ENCODE measurements at places on chromosomes 5 and 9.

- DNase-seq = no peak
Measured at GRCh38 chr5:164376843-164377242, 871.4 kb downstream of the MAT2B start.

- DNase-seq = no peak
Measured at GRCh38 chr5:40428126-40428525, 251.6 kb upstream of the PTGER4 start.

DNA sequence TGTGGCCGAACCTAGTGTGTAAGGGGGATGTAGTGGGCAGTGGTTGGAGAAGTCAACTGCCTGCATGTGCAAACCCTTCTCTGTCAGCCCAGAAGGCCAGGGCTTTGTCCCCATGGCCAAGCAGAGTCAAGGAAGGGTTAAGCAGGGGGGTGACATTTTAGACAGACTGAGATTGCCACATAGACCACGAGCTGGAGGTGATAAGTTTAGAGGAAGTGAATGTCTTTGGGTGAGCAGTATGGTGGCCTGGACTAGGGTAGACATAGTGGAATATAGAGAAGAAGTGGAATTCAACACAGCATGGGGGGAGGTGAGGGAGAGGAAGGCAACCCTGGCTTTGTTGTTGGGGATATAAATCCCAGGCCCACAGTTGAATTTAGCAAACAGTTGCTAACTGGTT, 38.7 kb upstream of the CDKN2AIPNL start:
- DNase-seq = no peak

- no peak for DNase-seq
Measured at GRCh38 chr5:36344899-36345298, 43.2 kb upstream of the RANBP3L start.

GRCh38 chr5:106397700-106398099, 1273.0 kb downstream of the EFNA5 start:
- DNase-seq = no peak

DNA sequence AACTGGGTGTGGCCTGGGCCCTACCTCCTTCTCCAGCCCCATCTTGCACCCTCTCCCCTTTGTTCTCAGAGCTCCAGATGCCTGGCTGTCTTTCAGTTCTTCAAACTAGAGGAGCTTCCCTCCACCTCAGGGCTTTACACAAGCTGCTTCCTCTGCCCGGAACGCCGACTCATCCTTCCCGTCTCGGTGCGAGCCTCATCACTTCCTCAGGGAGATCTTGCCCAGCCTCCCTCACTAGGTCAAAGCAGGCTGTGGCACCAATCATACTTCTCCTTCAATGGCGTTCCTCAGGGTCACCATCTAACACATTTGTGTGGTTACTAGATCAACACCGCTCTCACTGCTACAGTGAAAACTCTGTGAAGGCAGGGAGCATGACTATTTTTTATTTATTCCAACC, 56.2 kb upstream of the ZSWIM6 start:
- DNase-seq = no peak

- no peak for DNase-seq
Measured at GRCh38 chr5:144659634-144660227, 489.1 kb downstream of the KCTD16 start.

DNA sequence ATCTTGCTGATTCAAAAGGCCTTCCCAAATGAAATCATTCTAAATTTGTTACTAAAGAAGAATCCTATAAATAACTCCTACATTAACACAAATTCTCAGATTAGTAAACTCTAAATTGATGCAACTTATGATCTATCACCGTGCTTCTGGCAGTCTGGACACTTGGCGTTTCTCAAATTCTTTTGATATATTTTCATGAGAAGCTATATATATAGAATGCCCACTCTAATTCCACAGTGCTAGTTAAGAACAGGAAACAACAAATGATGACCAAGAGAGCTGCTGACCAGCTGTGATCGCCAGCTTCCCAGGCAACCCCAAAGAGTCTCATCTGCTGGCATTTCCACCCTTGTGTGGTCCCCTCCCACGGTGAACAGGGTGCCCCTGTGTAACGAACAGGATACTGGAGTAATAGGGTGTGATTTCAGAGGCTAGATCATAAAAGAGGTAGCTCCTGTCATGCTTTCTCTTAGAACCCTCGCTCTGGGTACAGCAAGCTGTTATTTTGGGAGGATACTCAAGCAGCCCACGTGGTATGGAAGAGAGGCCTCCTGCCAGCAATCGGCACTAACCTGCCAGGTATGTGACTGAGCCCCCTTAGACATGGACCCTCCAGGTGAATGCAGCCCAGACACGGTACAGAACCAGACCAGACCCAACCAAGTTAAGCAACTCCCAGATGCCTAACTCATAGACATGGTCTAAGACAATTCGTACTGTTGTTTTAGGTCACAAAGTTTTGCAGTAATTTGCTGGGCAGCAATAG, 64.7 kb downstream of the CDC14B start:
- no peak for DNase-seq

DNA sequence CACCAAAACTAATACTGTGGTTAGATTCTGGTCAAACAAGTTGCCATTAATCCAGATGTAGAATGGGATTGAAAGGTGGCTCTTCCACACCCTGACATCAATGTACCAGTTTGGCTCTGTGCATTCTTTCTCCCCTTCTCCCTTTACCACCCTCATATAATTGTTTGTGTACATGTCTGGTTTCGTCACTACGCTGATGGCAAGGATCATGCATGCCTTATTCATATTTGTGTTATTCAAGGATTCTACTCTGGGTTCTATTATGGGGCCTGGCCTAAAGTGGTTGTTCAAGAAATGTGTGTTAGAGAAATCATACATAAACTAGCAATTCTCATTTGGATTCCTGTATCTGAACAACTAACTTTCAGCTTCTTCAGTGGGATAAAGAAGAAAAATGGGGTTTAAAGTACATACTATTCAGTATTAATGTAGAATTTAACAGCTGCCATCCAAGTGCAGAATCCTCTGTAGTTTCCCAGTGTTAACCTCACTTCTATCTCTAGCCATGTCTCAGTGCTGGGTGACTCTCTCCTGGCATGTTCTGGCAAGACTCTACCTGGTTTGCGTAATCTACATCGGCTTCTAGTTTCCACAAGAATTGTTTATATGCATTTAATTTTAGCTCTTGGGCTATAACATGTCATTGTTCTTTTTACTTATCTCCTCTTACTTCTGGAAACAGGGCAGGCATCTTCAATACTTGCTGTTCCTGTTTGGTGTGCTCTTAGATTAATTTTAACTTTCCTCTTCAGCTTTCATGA, 27.9 kb upstream of the CDKN2B start:
- no peak for DNase-seq

GRCh38 chr9:7979611-7980010, 180.0 kb upstream of the DMAC1 start:
- no peak for DNase-seq

- no peak for DNase-seq
Measured at GRCh38 chr9:14741369-14741768, 18.8 kb upstream of the CER1 start.

- DNase-seq = no peak
Measured at GRCh38 chr9:131668057-131668438, 71.8 kb downstream of the RAPGEF1 start.

DNA sequence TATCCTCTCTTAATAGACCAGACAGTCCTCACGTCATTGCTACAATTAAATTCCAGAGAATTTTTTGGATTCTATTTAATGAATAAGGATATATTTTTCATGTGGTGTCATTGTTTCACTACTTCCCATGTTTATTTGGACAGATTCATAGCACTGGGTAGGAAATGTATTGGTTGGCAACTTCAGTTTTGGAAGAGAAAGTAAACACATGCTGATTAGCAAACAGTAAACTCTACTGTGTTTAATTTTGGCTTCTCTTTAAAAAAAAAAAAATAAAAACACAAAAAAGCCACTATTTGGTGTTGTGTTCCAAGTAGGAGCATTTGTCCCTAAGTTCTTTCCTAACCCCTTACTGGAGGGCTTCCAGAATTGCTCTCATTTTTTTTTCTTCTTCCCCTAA, 77.3 kb downstream of the NFIB start:
- DNase-seq = no peak

DNA sequence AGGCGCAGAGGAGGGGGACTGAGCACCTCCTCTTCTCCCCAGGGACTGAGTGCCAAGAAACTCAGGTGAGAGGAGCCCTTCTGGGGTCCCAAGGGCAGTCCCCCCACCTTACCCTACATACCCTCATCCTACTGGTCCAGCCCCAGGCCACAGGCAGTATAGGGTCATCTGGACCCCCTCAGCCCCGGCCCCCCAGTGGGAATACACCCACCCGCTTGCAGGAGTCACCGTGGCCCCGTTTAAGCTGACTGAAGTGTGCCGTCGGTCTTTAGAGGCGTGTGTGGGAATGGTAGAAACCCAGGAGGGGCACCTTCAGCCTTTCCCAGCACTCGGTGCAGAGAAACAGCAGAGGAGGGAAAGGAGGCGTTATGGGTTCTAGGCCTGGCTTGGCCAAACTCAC, 30.8 kb downstream of the COL15A1 start:
- DNase-seq = no peak

- DNase-seq = peak; percentile 45
Measured at GRCh38 chr9:130701059-130702022, 7.8 kb downstream of the EXOSC2 start.

- no peak for DNase-seq
Measured at GRCh38 chr5:151618907-151619306, 27.8 kb upstream of the FAT2 start.

- no peak for DNase-seq
Measured at GRCh38 chr5:82599030-82599429, 320.9 kb upstream of the RPS23 start.

DNA sequence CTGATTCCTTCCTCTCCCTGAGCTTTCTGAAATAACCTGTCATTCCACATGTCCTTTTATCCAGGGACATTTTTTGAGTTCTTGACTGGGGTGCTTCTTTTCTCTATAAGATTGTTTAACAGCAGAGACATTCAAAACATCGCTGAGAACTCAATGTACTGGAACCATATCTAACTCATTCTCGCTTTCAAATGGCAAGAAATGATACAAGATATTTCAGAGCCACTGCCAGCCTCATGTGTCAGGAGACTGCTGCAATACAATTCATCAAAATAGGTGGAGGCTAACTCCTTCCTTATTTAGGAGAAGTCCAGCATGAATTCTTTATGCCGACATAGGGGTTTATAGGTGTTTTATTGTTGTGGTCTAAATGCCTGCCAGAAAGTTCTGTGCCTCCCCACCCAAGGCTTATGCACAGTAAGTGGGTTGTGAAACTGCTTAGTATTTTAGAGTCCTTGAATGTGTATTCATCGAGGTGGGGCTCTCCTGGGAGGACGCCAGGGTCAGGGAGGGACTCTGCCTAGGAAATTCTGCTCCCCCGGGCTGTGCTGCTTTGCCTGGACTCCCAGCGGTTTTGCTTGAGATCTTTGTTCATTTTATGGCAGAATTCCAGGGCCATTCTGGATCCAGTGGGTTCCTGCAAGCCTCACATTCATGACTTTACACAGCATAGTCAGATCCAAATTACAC, 53.9 kb downstream of the ZNF474 start:
- DNase-seq = peak; percentile 1

GRCh38 chr9:109270971-109271925, 49.6 kb downstream of the EPB41L4B start:
- DNase-seq = peak; percentile 52

- peak; percentile 91 for DNase-seq
Measured at GRCh38 chr9:124839612-124840299, 13.5 kb upstream of the WDR38 start.

DNA sequence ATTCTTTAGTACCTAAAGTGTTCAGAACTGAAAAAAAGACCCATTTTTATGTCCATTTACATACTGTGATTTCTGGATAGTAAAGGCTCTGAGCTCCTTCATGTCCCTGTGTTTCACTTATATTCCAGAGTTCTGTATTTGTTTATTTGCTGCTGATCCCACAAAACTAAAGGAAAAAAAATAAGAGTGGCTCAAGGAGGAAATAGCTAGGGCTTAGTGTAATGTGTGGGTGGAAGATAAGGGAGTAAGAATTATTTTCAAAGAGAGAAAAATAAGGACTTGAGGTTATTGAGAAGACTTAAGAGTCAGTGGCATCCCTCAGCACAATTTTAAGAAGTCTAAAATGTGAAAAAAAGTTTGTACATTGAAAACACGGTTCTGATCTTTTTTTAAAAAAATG, 46.0 kb downstream of the ENTREP1 start:
- DNase-seq = no peak

DNA sequence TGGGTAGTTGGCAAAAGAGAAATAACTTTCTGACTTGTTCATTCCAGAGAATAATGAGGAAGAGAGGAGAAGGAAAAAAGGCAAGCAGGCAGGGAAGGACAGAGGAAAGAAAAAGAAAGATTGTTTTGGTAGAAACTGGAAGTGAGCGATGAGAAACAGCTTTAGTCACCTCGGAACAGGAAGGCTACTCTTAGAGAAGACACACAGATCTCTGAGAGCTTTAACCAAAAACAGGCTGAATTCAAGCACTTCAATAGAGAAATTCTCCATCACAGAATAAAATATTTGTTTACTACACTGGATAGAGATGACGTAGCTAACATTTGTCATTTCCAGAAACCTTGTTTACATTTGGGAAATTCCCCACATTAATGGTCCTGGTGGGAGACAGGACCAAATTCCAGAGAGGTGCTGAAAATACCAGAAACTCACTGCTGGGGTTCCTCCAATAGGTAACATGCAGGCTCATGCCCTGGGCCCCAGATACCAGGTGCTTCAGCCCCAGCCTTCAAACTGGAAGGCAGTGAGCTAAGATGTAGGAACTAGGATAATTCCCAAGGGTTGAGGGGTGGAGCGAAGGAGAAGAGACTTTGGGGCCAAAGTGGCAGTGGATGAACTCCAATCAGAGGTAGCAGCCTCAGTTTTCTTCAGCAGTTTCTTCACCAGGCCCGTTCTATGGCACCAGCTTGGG, 227.7 kb upstream of the GRAMD2B start:
- no peak for DNase-seq
